ENCODE measurements at places on chromosomes 3 and 15. TPM values are rescaled to one million over a fixed set of nuclear protein-coding genes. Genes with fewer than 3 reads are reported as not detected.

The ZDHHC23 gene
- total RNA-seq = 22.1 TPM

The SEMA5B gene
- 0.27 TPM for total RNA-seq

The LOXL1 gene
- total RNA-seq = not detected

DNA sequence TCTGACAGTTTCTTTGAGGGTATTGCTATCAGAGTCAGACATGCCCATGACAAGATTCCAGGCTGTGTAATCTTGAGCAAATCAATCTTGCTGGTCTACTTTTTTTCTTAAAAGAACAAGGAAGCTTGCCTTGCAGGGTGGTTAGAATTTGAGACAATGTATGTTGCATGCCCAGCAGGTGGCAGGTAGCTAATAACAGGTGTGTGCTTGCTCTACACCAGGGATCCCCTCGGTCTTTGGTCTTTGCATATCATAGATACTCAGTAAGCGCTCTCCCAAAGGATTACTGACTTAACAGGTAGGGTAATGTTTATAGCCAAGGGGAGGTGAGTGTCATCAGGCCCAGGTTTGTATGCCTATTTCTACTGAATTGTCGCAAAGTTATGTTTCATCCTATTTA, 37.3 kb downstream of the CACNA1D start:
- no peak for DNase-seq

DNA sequence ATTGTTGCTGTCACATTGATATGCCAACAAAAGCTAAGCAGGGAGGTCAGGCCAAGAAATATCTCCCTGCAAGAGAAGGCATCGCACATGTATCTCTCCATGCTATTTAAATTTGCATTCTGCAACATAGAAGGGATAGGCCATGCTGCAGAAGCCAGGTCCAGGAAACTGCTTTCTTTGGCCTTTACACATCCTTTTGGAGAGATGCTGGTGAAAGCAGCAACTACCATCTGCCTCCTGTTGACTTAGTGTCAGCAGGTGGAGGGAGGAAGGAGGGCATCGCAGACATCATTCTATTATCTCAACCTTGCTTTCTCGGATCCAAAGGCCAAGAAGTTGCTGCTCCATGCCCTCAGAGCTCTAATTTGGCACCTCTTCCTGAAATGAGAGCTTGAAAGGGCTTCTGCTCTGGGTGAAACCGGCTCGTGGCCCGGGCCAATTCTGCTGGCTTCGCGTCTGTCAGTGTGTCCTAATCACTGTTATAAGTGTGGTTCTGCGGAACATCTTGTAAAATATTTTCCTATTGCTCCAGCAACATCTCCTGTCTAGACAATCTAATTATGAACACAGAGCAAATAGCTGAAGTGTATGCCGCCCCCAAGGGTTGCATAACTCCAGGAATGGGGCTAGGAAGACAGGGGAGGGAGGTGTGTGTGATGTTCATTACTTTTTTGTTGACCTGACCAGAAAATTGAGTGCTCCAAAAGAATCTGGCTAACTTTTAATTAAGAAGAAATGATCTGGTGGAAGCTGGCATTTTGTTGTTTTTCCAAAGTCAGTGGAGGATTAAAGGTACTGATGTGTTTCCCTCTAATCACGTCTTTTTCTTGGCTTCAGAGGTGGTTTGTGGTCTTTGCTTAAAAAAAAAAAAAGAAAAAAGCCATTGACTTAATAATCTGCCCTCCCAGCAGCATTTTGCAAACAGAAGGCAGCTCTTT, 89.1 kb downstream of the TPRG1 start:
- no peak for DNase-seq

DNA sequence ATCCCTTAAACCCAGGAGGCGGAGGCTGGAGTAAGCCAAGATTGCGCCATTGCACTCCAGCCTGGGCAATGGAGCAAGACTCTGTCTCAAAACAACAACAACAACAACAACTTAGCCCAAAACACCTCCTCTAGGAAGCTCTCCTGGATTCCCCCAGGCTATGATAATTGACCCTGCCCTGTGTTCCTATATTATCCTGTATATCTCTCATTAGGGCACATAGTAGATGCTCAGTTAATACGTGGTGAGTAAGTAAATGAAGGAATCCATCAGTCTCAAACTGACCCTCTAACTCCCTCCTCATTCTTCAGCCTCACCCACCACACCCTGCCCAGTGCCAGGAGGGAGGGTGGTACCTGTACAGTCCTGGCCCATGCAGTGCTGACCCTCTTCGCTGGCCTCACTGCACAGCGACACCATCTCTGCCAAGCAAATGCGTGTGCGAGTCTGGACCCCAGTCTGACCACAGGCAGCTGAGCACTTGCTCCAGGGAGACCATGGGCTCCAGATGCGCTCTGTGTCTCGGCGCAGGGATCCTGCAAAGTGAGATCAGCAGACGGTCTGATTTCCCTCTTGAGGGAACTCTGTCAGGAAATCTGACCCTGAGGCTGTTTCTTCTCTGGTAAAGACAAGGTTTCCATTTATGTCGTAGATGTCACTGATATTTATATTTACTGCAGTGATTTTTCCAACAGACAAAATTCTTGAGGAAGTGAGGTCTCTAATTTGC, 6.2 kb downstream of the CILP start:
- no peak for DNase-seq

GRCh38 chr3:52431459-52432223, 13.3 kb downstream of the SEMA3G start:
- no peak for DNase-seq

DNA sequence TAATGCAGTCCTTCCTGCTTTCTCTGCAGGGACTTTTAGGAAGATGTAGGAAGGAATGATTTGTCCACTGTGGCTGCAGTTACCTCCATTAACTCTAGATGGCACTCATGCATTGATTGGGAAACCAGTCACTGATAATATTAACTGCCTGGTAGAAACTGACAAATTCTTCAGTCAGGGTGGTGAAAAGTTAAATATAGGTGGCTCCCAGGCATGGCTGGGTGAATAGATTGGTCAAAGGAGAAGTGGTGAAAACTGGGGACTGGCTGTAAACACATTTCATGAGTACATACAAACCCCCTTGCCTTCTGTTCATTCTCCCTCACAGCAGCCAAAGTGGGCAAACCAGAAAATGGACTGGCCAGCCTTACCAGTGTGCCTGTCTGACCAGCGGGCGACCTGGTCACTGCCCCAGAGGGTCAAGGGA, 333.4 kb downstream of the THSD4 start:
- peak; percentile 22 for DNase-seq

DNA sequence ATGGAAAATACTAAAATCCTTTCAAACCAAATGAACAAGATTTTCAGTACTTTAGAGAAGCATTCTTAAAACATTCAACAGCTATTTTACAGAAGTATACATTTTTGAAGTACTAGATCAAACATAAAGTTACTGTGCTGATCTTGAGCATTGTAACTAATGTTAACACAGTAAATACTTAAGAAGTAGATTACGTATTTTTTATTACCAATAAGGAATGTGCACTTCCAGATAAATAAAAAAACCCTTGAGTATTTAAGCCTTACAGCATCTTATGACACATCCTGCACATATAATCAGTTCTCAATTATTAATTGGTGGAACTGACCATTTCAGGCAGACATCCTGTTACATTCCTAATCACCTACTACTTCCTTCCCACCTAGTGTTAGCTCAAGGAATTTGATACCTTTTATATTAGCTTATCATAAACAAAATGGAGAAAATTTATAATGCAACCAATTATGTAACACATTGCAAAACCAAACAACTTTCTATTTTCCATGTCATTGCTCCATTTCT, 32.8 kb downstream of the COPS2 start:
- no peak for DNase-seq

DNA sequence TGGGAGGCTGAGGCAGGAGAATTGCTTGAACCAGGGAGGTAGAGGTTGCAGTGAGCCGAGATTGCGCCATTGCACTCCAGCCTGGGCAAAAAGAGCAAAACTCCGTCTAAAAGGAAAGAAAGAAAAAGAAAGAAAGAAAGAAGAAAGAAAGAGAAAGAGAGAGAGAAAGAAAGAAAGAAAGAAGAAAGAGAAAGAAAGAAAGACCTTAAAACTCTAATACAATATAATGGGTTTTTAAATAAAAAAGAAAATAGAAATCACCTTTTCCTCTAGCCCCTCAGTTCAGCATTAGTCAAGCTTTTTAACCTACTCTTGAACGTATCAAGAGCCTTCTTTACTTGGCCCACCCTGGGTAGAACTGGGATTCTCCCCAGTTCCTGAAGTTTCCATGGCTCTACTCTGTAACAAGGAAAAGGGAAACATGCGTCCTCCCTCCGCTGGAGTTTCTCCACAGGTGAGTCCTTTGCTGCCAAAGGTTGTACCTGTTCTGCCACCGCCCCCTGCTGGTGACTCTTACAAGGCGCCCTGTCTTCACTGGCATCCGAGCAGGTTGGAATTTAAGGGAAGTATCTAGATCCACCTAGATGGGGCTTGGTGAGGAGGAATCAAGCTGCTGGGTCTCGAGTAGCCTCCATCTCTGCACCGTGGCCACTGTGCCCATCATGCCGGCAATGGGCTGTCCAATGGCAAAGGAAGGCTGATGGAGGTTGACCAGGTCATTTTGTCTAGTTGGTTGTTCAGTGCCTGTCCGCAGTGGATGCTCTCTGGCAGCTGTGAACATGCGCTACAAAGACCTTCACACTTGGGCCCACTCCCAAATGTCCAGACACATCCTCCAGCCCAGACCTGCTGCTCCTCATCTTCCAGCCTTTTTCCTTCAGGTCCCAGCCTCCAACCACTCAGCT, 20.6 kb upstream of the EPHB3 start:
- DNase-seq = peak; percentile 87

GRCh38 chr3:83235180-83235814, 1473.9 kb upstream of the GBE1 start:
- DNase-seq = no peak
